NCI-H1417 treated with DMSO at 0.1 percent for 48 hours (cell line): ENCODE measurements at places on chromosomes 4 and X.

DNA sequence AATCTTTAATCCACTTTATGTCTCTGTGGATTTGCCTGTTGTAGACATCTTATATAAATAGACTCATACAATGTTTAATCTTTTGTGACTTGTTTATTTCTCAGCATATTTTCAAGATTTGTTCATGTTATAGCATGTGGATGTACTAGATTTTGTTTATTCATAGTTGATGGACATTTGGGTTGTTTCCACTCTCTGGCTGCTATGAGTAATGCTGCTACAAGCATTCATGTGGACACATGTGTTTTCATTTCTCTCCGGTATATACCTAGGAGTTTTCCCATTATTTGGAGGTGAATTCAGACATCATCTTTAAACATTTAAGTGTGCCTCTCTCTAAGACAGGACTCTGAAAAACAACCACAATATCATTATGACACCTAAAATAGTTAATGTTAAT is 2.3 kb downstream of the IKBKG start:
- no peak for DNase-seq

GRCh38 chrX:16480049-16480448 is 169.9 kb upstream of the S100G start:
- DNase-seq, result no peak

GRCh38 chrX:108224727-108225621 is 133.4 kb downstream of the ATG4A start:
- no peak for DNase-seq

DNA sequence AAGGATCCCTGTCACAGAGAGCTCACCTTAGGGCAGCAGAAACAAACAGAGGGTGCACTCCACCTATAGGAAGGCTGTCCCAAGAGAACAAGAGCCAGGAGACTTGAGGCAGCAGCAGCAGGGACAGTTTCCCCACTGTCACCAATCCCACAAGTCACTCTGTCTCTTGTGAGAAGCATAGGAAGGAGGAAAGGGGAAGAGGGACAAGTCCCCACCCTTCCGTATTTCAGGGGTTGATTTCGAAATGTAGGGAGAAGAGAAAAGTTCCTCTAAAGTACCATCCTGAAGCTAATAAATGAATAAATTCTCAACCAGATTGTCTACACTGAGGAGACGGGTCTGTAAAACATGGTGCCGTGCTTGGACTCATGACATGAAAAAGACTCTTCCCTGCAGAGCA is 9.5 kb upstream of the TLR8 start:
- no peak for DNase-seq

GRCh38 chr4:16783119-16783518 is 115.3 kb downstream of the LDB2 start:
- DNase-seq, result no peak

DNA sequence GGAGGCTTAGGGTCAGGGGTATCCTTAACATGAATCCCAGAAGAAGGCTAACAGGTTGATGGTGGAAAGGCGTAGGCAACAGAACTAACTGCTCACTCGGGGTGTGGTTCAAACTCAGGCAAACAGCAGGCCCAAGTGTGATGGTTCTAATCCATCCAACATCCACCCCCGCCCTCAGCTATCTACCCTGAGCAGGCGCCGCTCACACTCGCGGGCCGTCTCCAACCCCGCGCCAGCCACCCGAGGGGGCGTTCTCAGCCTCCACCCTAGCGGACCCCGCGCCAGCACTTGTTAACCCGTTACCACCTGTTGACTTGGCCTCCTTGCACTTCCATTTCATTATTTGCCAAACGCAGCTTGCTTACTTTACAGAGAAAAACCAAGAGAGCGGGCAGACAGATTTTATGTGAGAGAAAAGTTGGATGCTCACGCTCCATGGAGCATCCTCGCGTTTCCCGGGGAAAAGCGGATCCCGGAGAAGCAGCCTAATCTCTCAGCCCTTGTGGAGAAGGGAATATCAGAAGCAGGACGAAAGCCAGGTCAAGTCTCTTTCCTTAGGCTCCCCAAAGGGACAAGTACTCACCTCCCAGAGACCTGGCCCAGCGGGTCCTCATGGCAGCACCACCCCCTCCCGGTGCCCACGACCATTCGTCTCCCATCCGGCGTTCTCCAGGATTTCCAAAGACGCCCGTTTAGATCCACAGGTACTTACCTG is 773 bp downstream of the SNCA start:
- no peak for DNase-seq

GRCh38 chr4:15898902-15899301 is 39.6 kb downstream of the FGFBP1 start:
- DNase-seq, result no peak

GRCh38 chr4:37909332-37910090 is 18.6 kb downstream of the TBC1D1 start:
- no peak for DNase-seq

DNA sequence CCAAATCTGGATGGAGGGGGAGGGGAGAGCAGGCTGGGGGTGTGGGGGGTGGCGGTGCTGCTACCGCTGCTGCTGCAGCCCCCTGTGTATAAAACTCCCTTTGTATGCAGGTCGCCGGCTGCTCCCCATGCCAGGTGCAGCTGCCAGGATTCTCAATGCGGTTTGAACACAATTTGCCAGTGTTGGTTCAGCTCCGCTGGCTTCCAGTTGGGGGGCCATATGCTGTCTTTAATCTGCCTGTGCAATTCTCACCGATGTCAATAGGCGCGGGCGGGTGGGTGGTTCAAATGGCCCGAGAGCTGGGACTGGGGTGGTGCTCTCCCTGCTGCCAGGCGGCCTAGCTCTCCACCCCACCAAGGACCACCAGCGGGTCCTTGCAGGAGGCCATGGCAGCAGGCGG is 257.6 kb downstream of the BCOR start:
- DNase-seq, result no peak

- no peak for DNase-seq
Measured at GRCh38 chr4:147689067-147689466, 5.1 kb upstream of the PRMT9 start.

DNA sequence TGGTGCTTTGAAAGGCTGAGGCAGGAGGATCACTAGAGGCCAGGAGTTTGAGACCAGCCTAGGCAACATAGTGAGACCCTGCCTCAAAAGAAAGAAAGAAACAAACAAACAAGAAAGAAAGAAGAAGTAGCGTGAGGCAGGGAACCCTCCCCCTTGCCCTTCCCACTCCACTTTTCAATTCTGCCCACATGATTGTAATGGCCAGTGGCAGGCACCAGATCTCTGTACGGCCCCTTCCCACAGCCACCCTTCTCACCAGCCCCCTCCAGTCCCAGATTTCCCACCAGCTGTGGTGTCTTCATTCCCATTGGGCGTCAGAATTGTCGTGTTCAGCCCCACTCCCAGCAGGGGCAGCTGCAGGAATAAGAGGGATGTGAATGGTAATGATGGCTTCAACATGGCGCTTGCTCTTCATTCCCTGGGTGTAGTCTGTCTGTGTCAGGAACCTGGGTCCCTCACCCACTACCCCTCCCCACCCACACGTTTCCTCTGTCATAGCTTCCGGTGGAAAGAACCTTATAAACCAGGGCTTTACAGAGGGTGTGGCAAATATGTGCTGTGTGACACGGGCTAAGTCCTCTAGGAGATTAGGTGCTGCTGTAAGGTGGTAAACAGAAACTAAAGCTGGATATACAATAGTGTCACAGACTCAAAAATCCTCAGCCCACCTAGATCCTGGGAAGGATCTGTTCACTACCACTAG is at the start of gene IL2RG:
IL2RG (minus strand) TSS at position 437 of the 703 bp plus-strand sequence; CDS start at position 399, 38 bp downstream.
- DNase-seq, result no peak

- DNase-seq, result no peak
Measured at GRCh38 chr4:169039251-169039954, 29.3 kb upstream of the CBR4 start.

GRCh38 chrX:30283456-30284200 is 25.6 kb downstream of the NR0B1 start:
- no peak for DNase-seq

DNA sequence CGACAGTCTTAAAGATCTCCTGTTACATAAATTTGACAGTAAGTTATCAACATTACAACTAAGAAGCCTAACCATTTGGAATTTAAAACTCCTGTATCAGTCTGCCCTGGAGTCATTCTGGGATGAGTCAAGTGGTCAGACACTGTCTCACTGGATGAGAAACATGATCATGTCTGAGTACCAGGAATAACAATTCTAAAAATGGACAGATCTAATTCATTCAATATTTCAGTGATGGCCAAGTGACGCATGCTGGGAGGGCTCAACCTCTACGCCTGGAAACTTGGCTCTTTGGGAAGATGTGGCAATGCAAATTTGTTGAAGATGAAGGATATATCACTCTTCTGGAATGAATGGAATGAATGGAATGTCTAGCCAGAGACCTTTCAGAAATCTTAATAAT is 1427.2 kb downstream of the STIM2 start:
- no peak for DNase-seq

GRCh38 chr4:113069212-113069892 is 19.9 kb downstream of the ANK2 start:
- DNase-seq, result no peak

DNA sequence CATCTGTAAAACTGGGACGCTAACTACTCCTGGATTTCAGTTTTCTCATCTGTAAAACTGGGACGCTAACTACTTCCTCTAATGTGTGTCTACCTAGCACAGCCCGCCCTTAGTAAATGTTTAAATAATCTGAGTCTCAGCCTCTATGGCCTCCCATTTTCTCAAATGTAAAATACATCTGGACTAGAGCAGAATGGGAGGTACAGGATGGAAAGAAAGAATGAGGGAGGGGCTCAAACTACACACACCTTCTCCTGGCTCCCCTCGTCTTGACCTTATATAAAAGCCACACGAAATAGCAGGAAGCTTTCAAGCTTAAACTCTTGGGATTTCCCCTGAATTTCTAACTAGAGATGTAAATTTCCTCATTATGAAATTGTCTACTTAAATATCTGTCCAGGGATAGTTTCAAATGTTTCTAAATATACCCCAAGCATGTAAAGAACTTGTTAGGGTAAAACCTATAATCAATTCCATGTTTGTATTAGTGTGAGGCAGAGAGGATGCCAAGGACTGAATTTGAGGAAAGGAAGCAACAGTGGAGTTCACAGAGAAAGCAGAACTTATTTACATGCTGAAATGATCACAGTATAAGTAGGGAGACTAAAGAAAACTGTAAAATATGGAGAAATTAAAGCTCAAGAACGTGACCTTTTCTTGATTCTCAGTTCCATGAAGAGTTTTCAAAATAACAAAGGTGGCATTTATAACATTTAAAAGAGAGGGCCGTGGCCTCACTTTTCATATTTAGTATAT is 220.0 kb downstream of the NWD2 start:
- no peak for DNase-seq
